ENCODE measurements at places on chromosomes 12 and 14.

GRCh38 chr14:73289729-73290128 is 52.4 kb downstream of the PAPLN start:
- no peak for DNase-seq

DNA sequence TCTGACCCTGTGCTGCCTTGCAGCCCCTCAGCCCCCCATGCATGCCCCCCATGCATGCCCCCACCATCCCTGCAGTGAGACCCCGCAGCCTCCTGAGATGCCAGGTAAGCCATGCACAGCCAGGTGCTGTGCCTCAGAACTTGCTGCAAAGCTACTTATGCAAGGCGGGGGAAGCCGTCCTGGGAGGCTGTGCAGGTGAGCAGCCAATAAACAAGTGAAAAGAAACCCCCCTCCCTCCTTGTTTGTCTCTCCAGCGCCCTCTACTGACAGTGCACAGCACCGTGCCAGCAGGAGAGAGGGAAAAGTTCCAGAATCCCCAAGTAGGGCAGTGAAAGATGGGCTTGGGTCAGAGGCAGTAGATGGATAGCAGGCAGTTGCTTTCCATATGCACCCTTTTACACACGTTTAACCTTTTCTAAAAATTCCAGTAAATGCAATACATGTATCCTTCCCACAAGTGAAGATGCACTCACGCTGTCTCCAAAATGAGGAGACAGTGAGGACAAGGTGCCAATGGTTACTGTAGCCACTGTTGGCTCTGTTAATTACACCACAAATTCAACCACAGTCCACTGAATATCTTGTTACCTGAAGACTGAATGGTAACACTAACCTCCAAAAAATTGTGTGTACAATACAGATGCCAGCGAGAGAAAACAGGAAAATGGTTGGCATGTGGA is 18.0 kb downstream of the TNFAIP2 start:
- no peak for DNase-seq

DNA sequence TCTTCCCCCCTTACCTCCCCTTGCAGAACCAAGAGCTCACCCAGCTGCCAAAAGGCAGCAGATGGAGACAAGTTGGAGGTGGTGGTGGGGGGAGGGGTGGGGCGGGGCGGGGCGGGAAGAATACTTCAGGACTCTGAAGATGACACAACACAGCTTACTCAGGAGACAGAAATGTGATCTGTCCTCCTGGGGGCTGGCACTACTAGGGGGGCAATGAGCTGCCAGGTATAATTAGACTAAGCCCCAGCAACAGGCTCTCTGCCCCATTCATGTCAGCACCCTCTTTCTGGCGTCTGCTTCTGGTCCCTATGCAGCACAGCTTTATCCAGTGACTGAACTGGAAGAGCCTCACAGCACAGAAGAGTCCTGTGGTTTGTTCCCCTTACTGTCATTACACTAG is 407.0 kb downstream of the MED13L start:
- no peak for DNase-seq

GRCh38 chr12:43281563-43281962 is 270.4 kb downstream of the ADAMTS20 start:
- DNase-seq, result no peak

DNA sequence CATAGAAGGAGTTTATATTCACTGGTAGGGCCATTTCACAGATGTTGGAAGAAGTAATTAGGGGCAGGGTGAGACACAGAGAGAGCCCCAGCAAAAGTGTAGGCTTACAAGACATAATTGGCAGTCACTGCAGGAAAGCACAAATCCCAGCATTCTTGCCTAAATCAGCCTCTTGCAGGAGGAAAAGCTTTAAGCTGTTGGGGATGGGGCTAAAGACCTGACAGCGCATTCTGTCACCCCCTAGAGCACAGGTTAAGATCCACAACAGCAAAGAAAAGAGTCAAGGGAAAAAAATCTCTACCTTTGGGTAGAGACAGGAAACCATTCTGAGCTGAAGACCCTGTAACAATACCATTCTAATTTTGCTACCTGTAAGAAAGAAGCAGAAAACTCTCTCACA is 409.0 kb downstream of the DAD1 start:
- DNase-seq, result no peak

DNA sequence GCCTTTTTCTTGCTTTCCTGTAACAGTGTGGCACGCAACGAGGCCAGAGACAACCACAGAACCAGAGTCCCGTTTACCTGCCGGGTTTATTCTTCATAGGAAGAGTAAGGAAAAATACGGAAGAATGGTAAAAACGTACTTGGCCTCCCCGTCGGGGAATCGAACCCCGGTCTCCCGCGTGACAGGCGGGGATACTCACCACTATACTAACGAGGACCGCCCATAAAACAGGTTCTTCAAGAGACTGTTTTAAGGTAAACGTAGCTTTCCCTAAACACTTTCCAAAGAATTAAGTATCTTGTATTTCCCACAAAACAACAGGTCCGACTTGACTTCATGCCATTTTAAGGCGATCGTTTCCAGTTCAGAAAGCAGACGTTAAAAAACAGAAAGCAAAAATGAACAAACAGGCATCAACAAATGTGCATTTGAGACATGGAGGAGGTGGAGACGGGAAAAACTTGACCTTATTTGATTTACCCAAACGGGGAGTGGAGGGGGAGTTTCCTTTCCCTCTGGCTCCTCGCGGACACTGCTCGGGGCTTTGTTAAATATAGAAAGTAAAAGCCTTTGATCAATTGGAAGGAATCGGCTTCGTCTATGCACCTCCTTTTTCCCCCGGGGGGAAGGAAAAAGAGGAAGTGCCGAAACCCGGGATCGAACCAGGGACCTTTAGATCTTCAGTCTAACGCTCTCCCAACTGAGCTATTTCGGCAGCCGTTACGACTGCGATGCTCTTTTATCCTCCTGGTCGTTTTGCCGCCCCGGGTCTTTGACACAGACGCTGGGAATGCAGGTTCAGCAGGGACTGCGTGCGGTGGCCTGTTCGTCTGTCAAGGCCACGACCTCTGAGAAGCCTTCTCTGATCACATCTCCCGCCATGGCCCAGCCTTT is 13.0 kb upstream of the UBC start:
- DNase-seq, result no peak

DNA sequence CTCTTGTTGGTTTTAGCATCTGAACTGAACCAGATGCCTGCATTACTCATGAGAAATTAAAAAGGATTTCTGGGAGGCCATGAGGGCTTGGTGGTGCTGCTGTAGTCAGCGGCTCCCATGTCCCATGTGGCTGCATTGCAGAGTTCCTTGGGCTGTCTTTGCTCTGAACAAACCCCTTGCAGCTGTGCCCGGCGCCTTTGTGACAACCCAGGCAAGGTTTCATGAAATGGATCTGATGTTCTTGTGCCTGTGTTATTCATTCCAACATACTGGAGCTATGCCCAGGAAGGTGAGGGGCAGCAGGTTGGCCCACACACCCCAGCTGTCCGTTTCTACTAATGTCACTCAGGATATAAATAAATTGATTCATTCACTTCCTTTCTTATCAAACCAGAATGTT is 40.8 kb downstream of the TGFB3 start:
- DNase-seq, result no peak

DNA sequence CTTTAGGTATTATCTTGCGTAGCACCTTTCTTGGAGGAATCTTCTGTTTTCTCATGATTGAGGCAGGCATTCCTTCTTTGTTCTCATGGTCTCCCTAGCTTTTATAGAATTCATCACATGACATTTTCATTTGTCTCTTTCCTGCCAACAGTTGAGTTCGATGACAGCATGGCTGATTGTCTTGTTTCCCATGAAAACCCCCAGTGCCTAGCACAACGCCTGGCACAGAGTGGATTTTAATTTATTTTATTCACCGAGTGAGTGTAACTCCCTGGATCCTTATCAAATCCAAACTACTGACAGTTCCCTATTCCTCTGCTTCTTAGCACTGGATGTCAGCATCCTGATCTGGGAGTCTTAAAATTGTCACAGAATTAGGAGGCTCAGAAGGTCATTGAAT is 182.6 kb downstream of the SUDS3 start:
- DNase-seq, result no peak

GRCh38 chr12:105910030-105910429 is 228.7 kb downstream of the NUAK1 start:
- DNase-seq, result no peak

- DNase-seq, result no peak
Observed at GRCh38 chr14:77000340-77001270, 27.9 kb downstream of the IRF2BPL start.

- DNase-seq, result no peak
Observed at GRCh38 chr12:3416670-3417069, 74.3 kb upstream of the PRMT8 start.

DNA sequence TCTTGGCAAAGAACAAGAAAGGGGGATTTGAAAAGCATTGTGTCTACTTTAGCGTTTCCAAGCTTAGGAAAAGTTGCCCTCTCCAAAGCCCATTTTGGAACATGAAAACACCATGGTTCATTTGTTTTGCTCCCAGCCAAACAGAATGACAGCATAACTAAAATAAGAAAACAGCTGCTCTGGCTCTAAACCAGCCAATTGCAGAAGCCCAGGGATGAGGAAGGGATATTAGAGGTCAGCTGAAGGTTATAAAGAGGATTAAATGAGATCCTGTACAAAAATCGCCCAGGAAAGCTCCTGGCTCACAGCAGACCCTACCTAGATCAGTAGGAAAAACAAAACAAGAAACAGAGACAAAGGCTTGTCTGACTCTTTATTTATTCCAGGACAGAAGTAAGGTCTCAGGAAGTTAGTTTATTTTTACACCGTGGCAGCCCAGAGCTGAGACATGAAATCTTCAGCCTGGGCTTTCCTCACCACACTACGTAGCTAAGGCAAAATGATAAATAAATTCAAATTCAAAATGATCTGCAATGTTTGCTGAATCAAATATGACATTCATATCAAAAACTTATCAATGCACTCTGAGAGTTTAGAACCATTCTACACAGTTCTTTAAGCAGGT is 25.9 kb downstream of the SPX start:
- no peak for DNase-seq

GRCh38 chr14:68232300-68233055 is 412.9 kb downstream of the RAD51B start:
- peak; percentile 97 for DNase-seq

- no peak for DNase-seq
Observed at GRCh38 chr12:30440826-30441602, 254.7 kb downstream of the IPO8 start.

DNA sequence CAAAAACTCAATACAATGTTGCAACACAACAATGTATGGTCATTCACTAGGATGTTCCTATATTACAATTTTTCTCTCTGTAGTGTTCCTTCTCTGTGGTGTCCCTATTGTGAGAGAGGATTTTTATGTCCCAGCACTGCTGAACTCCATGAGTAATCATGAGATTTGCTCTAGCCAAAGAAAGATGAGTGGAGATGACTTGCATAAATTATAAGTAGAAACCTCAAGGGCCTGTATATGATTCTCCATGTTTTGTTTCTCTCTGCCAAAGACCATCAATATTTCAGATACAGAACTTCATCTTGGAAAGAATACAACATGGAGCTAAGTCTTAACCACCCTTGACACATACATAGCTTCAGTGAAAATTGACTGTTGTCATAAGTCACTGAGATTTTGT is 579.1 kb downstream of the TMTC2 start:
- no peak for DNase-seq

GRCh38 chr12:25308756-25309155 is 58.0 kb upstream of the KRAS start:
- DNase-seq, result peak; percentile 55

DNA sequence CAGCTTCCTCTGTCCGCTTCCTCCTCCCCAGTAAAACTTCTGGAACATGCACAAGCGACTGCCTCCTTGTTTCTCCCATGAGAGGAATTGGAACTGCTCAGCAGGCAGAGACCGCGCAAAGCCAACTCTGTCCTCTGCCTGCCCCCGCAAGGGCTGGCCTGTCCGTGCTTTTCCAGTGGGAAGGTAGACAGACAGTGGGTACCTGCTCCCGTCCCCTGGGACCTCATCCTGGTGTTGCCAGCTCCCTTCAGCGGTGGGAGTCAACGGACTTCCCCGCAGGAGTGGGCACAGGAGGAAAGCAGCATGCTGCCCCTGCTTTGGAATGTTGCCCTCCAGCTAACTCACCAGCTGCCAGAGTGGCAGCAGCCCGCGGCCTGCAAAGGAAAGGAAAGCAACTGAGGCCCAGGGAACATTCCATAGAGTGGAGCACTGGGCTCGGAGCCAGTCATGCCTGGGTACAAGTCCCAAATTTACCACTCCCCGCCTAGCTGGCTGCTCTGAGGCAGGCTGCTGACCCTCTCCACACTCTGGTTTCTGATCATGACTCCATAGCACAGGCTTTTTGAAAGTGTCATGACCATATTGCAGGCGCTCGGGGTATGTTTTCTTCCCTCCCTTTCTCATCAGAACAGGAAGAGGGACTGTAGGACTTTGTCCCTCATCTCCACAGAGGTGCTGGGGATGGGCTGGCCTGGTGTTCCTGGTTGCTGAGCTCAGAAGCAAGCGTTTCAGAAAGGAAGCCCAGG is 89.2 kb upstream of the CLMN start:
- DNase-seq, result no peak

- no peak for DNase-seq
Observed at GRCh38 chr14:59919570-59920377, at the start of gene LRRC9. TSS of gene LRRC9 (plus strand) at chr14:59920144.

GRCh38 chr14:103356024-103356682 is 22.1 kb downstream of the EIF5 start:
- no peak for DNase-seq

DNA sequence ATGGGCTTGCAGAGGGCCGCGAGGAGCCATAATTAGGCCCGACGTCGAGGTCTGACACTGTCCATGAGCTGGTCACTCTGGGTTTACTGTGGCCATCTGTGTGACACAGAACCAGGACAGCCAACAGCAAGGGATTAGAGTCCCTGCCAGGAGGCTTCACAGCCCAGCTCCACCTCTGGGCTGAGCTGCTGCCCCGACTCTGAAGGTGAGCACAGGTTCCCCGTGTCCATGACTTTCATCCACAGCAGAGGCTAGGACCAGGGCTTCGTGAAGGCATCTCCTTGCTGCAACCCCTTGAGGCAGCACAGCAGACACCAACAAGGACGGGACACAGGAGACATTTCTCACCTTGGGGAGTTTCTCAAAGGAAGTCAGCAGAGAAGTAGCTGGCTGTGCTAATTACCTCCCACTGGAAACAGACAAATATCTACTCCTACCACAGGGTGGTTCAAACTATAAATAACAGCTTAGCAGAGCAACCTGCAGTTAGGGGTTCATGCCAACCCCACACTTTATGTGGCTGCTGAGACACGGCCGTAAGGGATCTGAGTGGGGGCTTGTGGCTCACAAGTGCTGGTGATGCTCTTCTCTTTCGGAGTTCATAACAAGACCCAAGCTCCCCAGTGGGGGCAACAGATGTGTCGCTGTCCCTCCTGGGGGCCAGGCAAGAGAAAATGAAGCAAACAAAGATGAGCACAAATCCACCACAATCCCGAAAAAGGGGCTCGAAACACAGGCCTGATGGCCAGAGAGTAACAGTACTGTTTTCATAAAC is 29.2 kb downstream of the ZFYVE21 start:
- DNase-seq, result no peak

- no peak for DNase-seq
Observed at GRCh38 chr14:83483063-83483462, 1949.4 kb upstream of the SEL1L start.

Measured in HS-27A (cell line).